ENCODE measurements at places on chromosomes 5 and 9. TPM values are rescaled to one million over a fixed set of nuclear protein-coding genes. Genes with fewer than 3 reads are reported as not detected.

- H3K27me3 ChIP-seq, result no peaks in the 10 kb centered on the region
- H3K27ac ChIP-seq, result no peak overlapping the region
- no peaks in the 10 kb centered on the region for H3K4me1 ChIP-seq
- H3K4me3 ChIP-seq, result no peak overlapping the region
- H3K36me3 ChIP-seq, result no peaks in the 10 kb centered on the region
- no peak for DNase-seq
These were observed 136.9 kb upstream of the FBN2 start for GRCh38 chr5:128674837-128675446.

DNA sequence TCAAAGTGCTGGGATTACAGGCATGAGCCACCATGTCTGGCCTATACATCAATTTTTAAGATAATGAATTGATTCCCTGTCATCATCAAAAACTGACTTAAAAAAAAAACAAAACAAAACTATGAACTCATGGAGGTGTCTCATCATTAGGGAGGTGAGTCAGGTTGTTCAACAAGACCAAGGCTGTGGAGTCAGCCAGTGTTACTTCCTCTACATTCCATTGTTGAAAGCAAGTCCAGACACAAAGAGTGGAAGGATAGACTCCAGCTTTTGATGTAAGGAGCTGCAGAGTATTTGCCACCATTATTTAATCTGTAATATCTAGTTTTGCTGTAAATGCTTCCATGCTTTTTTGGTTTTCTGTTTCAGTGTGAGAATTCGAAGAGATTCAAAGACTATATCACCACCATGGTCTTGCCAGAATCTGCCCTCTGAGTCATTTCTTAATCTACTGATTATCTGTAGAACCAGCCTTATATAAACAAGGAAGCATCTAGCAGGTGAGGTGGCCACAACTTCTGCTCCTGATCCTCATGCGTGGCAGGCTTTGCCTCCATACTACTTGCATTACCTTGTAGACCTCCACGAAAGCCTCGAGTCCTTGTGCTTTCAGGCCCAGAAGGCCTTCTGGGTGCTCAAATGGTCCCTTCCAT, 156.1 kb downstream of the FGF1 start:
- no peak overlapping the region for H3K4me3 ChIP-seq
- H3K36me3 ChIP-seq, result no peaks in the 10 kb centered on the region
- no peak overlapping the region for H3K27ac ChIP-seq
- H3K4me1 ChIP-seq, result no peaks in the 10 kb centered on the region
- no peak for DNase-seq
- no peaks in the 10 kb centered on the region for H3K27me3 ChIP-seq

DNA sequence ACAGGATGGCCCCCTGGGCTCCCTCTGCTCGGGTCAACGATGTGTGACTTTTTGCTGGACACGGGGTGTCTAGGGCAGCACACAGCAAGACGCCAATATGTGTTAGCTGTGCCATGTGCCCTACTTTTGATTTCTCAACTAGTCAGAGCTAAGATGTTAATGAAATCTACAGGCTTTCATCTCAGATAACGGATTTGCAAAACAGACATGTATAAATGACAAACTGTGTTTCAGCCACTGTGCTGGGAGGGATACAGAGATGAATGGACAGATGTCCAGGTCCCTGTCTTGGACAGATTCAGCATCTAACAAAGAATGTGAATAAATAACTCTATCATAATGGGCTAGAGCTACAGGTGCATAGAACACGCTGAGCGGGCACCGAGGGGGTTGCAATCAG, 160.2 kb upstream of the LHFPL2 start:
- H3K36me3 ChIP-seq, result no peaks in the 10 kb centered on the region
- H3K4me3 ChIP-seq, result no peak overlapping the region
- DNase-seq, result no peak
- no peaks in the 10 kb centered on the region for H3K4me1 ChIP-seq

DNA sequence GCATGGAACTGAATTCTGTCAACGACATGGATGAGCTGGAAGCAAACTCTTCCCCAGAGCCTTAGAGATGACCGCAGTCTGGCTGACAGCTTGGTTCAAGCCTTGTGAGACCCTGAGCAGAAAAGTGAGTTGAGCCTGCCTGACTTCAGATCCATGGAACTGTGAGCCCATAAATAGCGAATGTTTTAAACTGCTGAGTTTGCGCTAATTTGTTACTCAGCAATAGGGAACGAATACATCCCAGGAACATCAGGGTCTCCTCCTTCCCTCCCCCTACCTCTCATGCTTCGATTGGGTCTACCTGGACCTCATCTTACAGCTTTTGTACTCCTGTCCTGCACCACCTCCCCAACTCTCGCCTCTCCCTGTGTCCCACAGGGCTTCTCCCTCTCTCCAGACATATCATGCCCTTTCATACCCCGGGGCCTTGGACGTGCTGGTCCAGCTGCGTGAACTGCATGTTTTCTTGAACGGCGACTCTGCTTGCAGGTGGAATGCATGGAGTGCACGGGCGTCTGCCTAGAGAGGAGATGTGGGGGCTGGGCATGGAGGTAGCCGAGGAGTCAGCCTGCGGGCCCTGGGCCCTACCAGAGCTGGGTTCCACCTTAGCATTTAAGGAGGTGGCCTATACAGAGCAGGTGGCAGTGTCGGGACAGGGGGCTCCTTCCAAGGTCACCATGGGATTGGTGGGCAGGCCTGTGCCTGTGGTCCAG, 7.9 kb downstream of the GADD45G start:
- DNase-seq, result no peak
- H3K27ac ChIP-seq, result no peak overlapping the region
- H3K4me3 ChIP-seq, result no peak overlapping the region
- H3K27me3 ChIP-seq, result no peaks in the 10 kb centered on the region

DNA sequence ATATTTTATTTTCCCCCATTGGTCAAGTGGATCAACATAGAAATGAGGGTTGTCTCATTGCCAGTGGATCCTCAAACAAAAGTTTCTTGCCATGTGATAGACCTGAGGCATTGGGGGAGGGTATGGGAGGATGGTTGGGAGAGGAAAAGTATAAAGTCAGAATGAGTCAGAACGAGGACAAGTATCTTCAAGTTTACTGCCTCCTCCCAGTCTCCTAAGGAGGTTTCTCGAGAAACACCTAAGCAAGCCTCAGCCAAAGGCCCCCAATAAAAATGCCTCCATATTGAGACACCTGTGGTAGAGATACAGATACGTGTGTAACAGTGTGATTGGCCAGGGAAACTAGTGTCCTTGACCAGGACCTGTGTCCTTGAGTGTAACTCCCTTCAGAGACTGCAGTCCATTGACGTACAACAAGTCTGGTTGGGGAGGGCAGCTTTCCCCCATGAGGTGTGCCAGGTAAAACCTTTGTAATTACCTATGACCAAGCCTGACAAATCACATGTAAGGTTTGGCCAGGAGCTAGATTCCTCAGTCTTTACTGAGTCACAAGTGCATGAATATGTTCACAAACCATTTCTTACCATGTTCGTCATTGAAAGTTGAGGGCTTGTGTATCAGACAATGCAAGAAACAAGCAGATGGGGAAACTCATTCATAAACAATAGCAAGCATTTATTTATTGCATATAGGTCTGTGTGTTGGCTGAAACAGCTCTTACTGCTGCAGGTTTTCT, 198.6 kb upstream of the SH3GL2 start:
- no peaks in the 10 kb centered on the region for H3K36me3 ChIP-seq
- no peaks in the 10 kb centered on the region for H3K4me1 ChIP-seq
- no peak overlapping the region for H3K4me3 ChIP-seq
- no peak for DNase-seq

Gene CENPH
- 5.0 TPM for total RNA-seq

Gene TRIM36
- total RNA-seq, result 2.2 TPM

- H3K27me3 ChIP-seq, result no peaks in the 10 kb centered on the region
- H3K27ac ChIP-seq, result peak overlapping the region; percentile 90
- peak; percentile 86 for DNase-seq
- H3K36me3 ChIP-seq, result peaks cover 92% of the 10 kb centered on the region
These were observed 15.5 kb downstream of the AKNA start for GRCh38 chr9:114371973-114372917.

Gene CCL27
- not detected for total RNA-seq

Gene TEK
- 54.8 TPM for total RNA-seq

GRCh38 chr9:110206389-110206788, 1.6 kb downstream of the C9orf152 start:
- no peaks in the 10 kb centered on the region for H3K27me3 ChIP-seq
- no peak overlapping the region for H3K27ac ChIP-seq
- no peak overlapping the region for H3K4me3 ChIP-seq

Gene TJP2
- 16.1 TPM for total RNA-seq

- no peaks in the 10 kb centered on the region for H3K27me3 ChIP-seq
- no peaks in the 10 kb centered on the region for H3K36me3 ChIP-seq
- no peak for DNase-seq
- H3K4me3 ChIP-seq, result no peak overlapping the region
- H3K27ac ChIP-seq, result no peak overlapping the region
These were observed 39.4 kb downstream of the LURAP1L start for GRCh38 chr9:12813960-12814876.

GRCh38 chr9:8613346-8613825, 813.8 kb upstream of the DMAC1 start:
- H3K27ac ChIP-seq, result no peak overlapping the region
- no peaks in the 10 kb centered on the region for H3K4me1 ChIP-seq
- no peak overlapping the region for H3K4me3 ChIP-seq
- DNase-seq, result no peak

Gene PDE6A
- total RNA-seq, result not detected

GRCh38 chr5:125316391-125316790, 570.0 kb upstream of the ZNF608 start:
- no peaks in the 10 kb centered on the region for H3K27me3 ChIP-seq
- no peaks in the 10 kb centered on the region for H3K4me1 ChIP-seq
- no peak for DNase-seq
- no peaks in the 10 kb centered on the region for H3K36me3 ChIP-seq

Gene ERAP2
- total RNA-seq, result 54.6 TPM

GRCh38 chr5:41356786-41357185, 143.5 kb upstream of the C6 start:
- H3K36me3 ChIP-seq, result no peaks in the 10 kb centered on the region
- H3K4me3 ChIP-seq, result no peak overlapping the region
- DNase-seq, result no peak
- no peaks in the 10 kb centered on the region for H3K27me3 ChIP-seq

GRCh38 chr9:4235420-4235819, 64.4 kb downstream of the GLIS3 start:
- H3K36me3 ChIP-seq, result no peaks in the 10 kb centered on the region
- no peak overlapping the region for H3K27ac ChIP-seq
- no peak overlapping the region for H3K4me3 ChIP-seq
- H3K4me1 ChIP-seq, result peaks cover 9% of the 10 kb centered on the region
- H3K27me3 ChIP-seq, result no peaks in the 10 kb centered on the region

- peak overlapping the region; percentile 98 for H3K4me3 ChIP-seq
- H3K4me1 ChIP-seq, result peaks cover 17% of the 10 kb centered on the region
- no peak for DNase-seq
These were observed 997 bp downstream of the AUH start for GRCh38 chr9:91360551-91361290.

GRCh38 chr5:18114151-18114757, 480.0 kb downstream of the TAF11L14 start:
- H3K4me3 ChIP-seq, result no peak overlapping the region
- H3K27me3 ChIP-seq, result no peaks in the 10 kb centered on the region
- no peaks in the 10 kb centered on the region for H3K36me3 ChIP-seq
- H3K4me1 ChIP-seq, result no peaks in the 10 kb centered on the region
- no peak for DNase-seq
- no peak overlapping the region for H3K27ac ChIP-seq

DNA sequence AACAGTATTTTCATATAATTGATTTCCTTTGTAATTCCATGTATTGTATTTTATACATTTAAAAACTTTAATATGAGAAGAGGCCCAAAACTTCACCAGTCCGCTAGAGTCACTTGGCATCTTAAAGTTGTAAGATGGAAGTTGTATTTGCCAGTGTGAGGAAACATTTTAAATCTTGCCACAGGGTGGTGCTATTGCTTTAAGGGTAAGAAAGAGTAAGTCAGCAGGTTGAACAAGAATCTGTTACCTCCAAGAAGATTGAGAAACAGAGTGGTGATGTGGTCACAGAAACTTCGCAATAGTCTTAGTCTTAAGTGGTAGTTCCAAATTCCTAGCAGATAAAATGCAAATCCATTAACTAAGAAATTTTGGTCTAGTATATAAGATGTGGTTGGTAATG, 39.8 kb upstream of the RANBP6 start:
- no peaks in the 10 kb centered on the region for H3K27me3 ChIP-seq
- H3K4me1 ChIP-seq, result peaks cover 13% of the 10 kb centered on the region
- H3K36me3 ChIP-seq, result no peaks in the 10 kb centered on the region
- H3K27ac ChIP-seq, result no peak overlapping the region
- no peak for DNase-seq
- H3K4me3 ChIP-seq, result no peak overlapping the region

Gene SLC6A3
- 0.27 TPM for total RNA-seq

Gene NDUFB6
- total RNA-seq, result 36.7 TPM

GRCh38 chr9:124840300-124840833, 12.9 kb upstream of the WDR38 start:
- H3K36me3 ChIP-seq, result no peaks in the 10 kb centered on the region
- no peak for DNase-seq
- H3K27me3 ChIP-seq, result no peaks in the 10 kb centered on the region
- peak overlapping the region; percentile 49 for H3K27ac ChIP-seq
- peaks cover under 1% of the 10 kb centered on the region for H3K4me1 ChIP-seq
